Stimulated activated CD8-positive, alpha-beta memory T cell treated with anti-CD3 and anti-CD28 coated beads, Interleukin-15, amount 100 ng/mL, for 48 hours (primary cell): ENCODE measurements at places on chromosomes 3 and 15.

GRCh38 chr15:90685591-90686434 lies 31.3 kb upstream of the BLM start:
- DNase-seq: no peak

DNA sequence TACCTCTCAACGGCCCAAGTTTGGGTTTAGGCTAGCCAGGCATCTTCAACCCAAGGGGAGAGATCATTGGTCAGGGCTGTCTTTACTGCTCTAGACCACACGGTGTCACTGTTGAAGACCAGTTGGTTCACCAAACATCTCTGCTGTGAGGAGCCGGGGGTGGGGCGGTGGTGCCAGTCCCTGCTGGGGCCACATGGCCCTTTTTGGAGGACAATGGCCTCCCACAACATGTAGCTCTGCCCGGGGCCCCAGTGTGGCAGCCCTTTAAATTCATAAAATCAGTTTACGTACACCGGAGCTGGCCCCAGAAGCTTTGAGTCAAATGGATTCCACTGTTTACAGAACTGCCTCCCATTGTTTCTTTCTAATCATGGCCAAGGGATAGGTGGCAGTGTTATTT lies 19.1 kb upstream of the TM4SF18 start:
- DNase-seq: no peak

DNA sequence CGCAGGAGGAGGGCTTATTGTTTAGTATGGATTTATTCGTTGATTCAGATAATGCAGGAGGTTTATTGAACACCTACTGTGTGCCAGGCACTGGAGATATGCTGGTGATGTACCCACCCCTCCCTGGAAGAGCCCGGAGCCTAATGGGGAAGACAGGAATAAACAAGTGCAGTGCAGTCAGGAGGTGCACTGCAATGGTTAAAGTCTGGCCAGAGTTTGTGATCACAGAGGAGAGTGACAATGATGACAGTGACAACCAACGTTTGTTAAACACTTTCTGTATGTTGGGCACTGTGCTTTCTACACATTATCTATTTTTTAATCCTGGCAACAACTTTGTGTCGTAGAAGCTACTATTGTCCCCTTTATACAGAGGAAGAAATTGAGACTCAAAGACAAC lies 70.4 kb downstream of the THSD4 start:
- DNase-seq: no peak

GRCh38 chr15:86089422-86089821 lies 9.8 kb downstream of the AGBL1 start:
- no peak for DNase-seq

- no peak for DNase-seq
Observed at GRCh38 chr3:191362524-191363090, 32.3 kb upstream of the UTS2B start.

DNA sequence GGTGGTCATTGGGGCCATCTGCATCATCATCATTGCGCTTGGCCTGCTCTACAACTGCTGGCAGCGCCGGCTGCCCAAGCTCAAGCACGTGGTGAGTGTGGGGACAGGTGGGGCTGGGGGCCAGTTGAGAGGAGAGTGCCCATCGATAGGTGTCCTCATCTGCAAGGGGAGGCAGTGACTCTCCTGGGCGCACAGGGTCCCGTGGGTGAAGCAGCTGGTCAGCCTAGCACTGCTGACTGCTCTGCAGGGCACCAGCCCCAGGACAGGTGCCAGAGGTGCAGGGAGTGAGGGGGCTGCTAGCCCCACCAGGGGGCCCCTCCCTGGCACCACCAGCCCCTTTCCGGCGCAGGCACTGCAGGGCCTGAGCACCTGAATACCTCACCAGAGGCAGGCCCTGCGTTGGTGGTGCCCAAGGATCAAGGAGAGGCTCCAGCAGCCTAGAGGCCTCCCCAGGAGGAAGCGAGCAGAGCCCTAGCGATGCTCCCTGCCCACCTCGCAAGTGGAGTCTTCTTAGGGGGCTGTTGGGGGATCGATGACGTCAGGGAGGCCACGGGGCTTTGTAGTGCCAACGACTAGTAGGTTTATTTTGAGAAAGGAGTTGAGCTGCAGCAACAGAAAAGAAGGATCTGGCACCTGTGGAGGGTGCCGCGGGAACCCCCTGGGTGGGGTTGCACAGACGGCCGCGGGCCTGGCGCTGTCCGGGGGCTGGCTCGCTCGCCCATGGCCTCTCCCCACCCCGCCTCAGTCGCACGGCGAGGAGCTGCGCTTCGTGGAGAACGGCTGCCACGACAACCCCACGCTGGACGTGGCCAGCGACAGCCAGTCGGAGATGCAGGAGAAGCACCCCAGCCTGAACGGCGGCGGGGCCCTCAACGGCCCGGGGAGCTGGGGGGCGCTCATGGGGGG lies 976 bp upstream of the ABTB1 start:
- DNase-seq: no peak

DNA sequence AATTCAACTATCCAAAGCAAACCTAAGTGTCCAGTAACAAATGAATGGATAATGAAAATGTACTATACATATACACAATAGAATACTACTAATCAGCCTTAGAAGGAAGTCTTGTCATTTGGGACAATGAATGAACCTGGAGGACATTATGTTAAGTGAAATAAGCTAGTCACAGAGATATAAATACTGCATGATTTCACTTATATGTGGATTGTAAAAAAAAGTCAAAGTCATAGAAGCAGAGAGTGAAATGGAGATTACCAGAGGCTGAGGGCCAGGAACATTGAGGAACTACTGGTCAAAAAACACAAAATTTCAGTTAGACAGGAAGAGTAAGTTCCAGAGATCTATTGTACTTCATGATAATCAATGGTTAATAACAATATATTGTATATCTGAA lies 33.6 kb downstream of the MYO5A start:
- no peak for DNase-seq

DNA sequence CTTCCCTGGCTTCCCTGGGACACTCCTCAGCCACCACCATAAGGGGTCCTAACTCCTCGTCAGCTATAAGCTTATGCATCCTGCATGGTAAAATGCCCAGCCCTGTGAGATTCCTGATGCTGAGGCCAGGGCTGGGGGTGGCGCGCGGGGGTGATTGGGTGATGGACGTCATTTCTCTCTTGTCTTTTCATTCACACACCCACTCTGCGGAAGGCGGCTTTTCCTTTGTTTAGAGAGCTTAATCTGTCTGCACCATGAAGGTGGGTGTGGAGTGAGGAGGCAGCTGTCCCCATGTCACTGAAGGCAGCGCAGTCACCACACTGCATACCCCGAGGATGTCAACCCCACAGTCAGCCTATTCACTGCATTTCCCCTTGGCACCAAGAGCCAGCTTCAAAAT lies 110.0 kb upstream of the NSMCE3 start:
- DNase-seq: no peak

- DNase-seq: no peak
Observed at GRCh38 chr15:71638876-71639275, 171.5 kb upstream of the NR2E3 start.

DNA sequence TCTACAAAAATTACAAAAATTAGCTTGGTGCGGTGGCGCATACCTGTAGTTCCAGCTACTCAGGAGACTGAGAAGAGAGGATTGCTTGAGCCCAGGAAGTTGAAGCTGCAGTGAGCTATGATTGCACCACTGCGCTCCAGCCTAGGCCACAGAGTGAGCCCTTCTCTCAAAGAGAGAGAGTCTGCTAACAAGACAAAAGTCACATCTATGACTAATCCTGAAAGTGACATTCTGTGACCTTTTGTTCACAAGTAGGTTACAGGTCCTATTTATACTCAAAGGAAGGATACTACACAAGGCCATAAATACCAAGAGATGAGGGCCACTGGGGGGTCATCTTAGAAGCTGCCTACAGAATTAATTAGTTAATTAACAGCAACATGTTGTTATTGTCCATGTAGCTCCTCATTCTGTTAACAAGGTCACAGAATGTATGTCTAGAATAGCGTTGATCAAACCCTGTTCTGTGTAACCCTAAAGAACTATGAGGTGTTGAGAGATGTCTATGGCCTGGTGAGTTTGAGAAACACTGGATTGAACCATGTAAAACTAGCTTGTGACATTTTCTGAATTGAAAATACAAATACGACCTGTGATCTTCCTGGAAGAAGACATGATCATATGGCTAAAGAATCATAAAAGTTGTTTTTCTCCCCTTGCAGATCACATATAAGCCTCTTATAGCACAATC lies 97.0 kb downstream of the SAMMSON start:
- DNase-seq: no peak

GRCh38 chr3:134606033-134607025 lies 44.5 kb downstream of the KY start:
- DNase-seq: no peak

- no peak for DNase-seq
Observed at GRCh38 chr3:150745832-150746231, 17.1 kb downstream of the SIAH2 start.

GRCh38 chr15:68812069-68812468 lies 8.6 kb downstream of the ANP32A start:
- DNase-seq: no peak

GRCh38 chr3:129107793-129108192 lies 13.8 kb downstream of the RAB43 start:
- DNase-seq: no peak

- DNase-seq: no peak
Observed at GRCh38 chr3:183911087-183911486, 26.4 kb upstream of the PARL start.

DNA sequence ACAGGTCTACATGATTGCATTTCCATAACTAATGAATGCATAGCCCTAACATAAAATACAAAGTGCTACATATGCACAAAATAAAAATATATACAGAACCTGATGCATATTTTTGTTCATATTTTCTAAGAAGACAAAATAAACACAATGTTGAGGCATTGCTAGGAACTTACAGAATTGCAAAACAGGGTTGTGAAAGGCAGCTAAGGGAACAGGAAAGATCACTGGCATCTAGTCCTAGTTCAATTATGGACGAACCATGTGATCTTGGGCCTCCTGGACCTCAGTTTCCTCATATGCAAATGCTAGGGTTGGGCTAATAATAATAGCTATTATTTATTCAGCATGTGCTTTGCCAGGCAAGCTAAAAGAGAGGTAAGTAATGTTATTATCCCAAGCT lies 15.5 kb upstream of the NCEH1 start:
- DNase-seq: no peak

GRCh38 chr3:129040039-129040336 lies 20.6 kb upstream of the GP9 start:
- no peak for DNase-seq

DNA sequence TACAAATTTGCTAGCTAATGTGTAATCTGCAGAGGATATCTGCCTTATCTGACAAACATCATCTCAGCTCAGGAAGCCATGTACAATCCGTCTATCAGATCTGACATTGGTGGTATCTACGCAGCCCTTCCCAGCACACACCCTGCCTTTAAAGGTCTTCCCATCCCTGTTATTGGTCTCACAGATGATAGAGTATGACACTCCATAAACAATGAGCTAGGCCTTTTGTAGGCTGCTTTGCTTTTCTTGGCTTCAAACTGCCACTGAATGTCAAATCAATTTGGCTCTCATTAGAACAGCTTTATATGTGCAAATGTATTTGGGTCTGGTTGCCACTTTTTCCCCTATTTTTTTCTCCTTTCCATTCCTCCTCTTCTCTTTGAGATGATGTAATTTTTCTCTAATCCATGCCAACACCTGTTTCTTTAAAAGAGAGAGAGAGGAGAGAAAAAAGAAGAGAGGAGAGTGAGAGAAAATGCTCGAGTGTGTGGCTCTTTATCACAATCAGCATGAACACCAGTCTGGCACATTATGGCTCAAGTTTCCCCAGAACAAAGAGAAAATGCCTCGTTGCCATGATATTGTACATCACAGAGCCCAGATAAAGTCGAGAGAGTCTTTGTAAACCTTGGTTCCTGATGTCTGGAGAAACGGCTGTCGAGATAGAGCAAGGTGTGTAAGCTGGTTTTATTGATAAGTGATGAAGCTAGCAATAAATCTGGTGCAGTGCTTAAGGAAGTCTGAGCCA lies 80.8 kb upstream of the DPH6 start:
- no peak for DNase-seq

- DNase-seq: no peak
Observed at GRCh38 chr15:23516866-23517265, 48.6 kb upstream of the MKRN3 start.

DNA sequence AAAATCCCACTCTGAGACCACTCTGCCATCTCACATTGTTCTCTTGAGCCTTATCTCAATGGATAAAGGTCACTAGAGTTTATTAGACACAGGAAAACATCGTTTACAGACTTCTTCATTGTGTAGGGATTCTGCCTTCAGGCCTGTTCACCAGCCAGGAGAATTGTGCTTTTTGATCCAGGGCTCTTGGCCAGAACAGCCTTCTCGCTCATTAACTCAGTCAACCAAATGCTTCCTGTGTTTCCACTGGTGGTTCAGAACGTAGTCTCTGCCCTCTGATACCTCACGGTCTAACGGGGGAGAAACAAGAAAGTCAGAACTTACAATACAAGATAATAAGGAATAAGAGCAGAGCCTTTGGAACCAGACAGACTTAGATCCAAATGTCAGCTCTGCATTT lies 54.2 kb upstream of the TSEN2 start:
- DNase-seq: no peak

GRCh38 chr3:140832883-140833282 lies 108.8 kb upstream of the SLC25A36 start:
- DNase-seq: no peak

GRCh38 chr3:178405531-178405930 lies 130.7 kb upstream of the KCNMB2 start:
- DNase-seq: no peak

GRCh38 chr3:148400754-148401153 lies 296.9 kb upstream of the AGTR1 start:
- no peak for DNase-seq

DNA sequence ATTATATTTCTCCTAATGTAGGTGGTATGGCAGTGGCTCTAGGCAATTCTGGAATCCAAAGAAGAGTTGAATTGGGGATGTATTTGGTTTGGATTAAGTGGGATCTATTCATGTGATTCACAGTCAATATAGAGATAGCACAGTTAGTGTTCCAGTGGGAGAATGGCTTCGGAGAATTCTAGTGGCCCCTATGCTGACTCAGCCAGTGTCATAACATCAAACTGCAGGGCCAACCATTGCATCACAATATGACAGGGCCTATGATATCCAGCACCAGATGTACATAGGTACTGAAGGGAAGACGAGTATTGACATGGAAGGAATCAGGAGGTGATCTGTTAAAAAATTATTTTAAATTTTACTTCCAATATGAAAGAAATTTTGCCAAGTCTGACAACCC lies 302.8 kb upstream of the UBE2E2 start:
- no peak for DNase-seq

DNA sequence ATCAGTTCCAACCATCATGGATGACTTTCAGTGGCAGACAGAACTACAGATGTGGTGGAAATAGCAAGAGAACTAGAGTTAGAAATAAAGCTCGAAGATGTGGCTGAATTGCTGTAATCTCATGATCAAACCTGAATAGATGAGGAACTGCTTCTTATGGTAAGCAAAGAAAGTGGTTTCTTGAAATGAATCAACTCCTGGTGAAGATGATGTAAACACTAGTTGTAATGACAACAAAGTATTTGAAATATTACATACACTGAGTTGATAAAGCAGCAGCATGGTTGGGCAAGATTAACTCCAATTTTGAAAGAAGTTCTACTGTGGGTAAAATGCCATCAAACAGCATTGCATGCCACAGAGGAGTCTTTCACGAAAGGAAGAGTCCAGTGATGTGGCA lies 131.7 kb upstream of the FAM3D start:
- DNase-seq: no peak
